ENCODE measurements at places on chromosomes 5 and 9.

DNA sequence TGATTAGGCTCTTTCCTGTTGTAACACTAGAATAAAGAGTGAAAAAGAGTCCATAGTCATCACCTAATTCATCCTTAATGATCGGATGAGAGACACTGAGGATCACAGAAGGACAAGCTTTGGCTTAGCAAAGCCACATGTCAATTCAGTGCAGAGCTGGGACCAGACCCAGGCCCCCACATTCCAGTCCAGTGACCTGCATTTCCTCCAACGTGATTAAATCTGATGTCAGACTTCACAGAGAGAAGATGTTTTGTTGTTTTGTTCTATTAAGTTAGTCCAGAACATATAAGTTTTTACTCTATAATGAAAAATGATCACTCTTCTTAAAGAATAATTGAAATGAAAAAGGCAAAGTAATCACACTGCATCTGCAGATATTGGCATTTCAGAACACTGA is 377.9 kb upstream of the PAPPA start:
- peak; percentile 2 for DNase-seq

- peak; percentile 66 for DNase-seq
Measured at GRCh38 chr5:18745042-18745987, 1111.1 kb downstream of the TAF11L14 start.

DNA sequence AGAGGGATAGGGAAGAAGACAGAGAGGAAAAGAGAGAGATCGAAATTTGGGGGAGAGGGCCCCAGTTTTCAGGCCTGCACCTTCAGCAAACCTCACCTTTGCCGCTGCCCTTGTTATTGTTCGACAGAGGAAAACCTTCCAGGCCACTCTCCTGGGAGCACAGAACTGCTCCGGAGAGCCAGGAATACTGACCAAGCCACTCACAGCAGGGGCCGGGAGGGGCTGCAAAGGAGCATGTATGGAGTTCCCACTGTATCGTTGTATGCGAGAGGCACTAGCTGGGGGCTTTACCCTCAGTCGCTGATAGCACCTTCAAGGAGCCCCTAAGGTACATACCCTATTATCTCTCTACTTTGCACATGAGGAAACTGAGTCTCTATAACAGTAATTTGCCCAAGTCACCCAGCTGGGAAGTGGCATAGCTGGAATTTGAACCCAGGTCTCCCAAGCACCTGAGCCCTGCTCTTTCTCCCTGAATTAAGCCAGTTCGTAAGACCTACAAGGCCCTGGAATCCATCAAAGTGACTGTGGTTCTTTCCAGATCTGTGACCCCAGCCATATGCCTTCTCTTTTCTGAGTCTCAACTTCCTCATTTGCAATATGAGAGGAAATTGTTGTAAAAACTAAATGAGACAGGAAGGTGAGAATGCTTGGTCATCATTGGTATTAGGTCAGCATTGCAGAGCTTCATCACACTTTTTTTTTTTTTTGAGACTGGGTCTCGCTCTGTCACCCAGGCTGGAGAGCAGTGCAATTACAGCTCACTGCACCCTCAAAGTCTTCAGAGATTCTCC is 21.0 kb upstream of the FOXE1 start:
- DNase-seq = no peak

DNA sequence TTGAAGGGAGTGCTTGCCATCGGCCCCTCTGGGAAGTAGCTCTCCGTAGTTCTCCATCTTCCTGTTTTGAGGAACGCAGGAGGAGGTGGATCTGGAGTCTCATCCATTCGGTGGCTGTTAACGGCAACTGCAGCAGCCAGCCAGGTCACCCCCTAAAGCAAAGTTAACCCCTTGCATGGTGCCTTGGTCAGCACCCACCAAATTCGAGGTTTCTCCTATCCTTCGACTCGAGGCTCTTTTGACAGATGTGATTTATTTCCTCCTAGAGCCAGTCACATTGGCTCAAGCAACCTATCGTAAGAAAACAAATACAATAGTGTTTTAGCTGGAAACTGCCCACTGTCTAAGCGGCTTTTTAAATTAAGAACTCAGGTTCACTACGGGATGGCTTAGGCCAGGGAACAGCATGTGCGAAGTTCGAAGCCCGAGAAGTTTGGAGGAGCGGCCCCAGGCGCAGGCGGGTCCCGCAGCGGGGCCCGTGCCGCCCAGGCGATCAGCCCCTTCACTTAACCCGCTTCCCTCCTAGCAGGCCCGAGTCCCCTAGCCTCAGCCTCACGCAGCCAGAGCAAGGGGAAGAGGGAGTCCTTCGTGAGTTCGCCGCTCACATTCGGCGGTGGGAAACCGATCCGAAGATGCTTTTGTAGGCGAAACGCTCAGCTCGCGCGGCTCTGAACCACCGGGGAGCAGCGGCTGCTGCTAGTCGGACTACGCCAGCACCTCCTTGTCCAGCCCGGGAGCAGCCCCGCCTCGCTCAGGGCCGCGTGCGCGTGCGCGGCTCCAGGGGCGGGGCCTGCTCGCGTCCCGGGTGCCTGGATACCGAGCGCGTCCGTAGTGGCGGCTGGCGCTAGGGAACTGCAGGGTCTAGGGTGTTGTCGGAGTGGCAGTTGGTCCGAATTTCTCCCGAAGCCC is at the start of gene ROPN1L:
Gene ROPN1L (plus strand): TSS at position 797 of the 909 bp plus-strand sequence. CDS start 289 bp downstream, outside the sequence.
- DNase-seq = no peak

GRCh38 chr9:92001244-92001643 is 51.2 kb upstream of the ROR2 start:
- DNase-seq = peak; percentile 45

GRCh38 chr5:177087398-177088005 is 787 bp downstream of the FGFR4 start:
- DNase-seq = no peak

DNA sequence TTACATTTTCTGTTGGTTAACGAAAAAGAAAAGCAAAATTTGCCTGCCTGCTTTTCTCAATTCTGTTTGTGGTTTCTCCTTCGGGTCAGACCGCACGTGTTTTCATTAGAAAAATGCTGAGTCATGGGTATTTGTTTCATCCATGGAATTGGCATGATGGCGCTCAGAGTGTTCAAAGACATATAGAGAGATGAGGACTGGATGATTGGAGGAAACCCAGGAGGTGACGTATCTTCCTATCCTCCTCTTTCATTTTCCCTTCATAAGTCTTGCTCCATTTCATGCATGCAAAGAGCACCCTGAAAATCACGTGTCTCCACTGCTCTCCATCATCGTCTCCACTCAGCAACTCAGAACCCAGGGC is 353.8 kb upstream of the WWC1 start:
- DNase-seq = no peak

- DNase-seq = peak; percentile 80
Measured at GRCh38 chr5:139294374-139295165, 1.0 kb downstream of the MATR3 start.

- DNase-seq = no peak
Measured at GRCh38 chr9:18207735-18208134, 266.2 kb upstream of the ADAMTSL1 start.

DNA sequence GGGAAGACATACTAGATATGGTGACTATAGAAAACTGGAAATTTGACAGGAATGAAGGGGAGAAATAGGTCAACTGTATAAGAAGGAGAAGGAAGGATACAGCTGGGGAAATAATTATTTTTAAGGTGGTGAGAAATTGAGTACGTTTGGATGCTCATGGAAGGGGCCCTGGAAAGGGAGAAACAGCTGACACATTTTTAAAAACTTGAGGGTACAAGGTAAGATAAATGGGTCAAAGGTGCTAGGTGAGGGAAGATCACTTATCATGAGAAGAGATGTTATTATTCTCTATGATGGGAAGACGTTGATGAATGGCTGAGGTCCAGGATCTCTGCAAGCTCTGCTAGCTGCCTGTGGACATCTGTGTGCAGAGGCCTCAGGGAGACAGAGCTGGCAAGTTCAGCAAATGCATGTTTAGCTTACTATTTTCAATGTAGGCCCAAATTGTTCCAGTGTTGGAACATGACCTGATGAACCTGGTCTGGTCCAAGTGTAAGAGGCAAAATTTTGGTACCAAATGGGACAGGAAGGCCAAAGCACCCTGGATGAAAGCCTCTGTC is 181.7 kb downstream of the MTRR start:
- DNase-seq = no peak

DNA sequence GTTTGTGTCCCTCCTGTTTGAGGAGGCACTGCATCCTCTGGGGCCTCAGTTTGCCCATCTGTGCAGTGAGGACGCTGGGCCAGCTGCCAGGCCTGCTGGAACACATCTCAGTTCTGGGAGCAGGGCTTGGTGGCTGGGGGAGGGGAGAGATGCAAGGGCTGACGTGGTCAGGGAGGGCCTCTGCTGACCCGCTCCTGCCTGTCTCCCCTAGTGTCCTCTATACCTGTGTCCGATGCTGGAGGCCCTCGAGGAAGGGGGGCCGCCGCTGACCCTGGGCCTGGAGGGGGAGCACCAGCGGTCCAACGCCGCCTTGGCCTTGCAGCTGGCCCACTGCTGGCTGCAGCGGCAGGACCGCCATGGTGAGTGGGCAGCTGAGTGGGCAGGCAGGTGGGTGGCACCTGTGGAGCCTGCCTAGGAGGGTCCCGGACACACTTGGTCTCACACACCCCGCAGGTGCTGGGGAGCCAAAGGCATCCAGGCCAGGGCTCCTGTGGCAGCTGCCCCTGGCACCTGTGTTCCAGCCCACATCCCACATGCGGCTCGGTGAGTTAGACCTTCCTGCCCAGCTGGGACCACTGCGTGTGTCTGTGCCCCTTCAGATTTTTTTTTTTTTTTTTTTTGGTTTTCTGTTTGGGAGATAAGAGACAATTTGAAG is 5.8 kb downstream of the FPGS start:
- DNase-seq = no peak

GRCh38 chr9:133861692-133862091 is 123.5 kb upstream of the SARDH start:
- DNase-seq = no peak

DNA sequence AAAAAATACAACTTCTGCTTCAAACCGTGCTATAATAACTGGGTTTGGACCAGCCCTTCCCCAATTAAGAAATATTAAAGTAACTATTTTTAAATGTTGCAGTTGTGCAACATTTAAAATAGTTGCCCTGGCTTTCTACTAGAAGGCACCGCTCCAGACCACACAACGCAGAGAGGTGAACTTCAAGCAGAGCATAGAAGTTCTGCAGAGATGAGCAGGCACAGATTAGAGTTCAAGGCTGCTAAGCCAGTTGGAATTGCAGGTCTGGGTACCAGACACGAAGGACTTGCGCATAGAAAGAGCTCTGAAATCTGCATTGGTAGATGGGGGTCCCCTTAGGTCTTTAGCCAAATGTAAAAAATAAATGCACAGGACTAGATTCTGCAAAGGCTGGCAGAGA is 58.7 kb upstream of the GALNT10 start:
- DNase-seq = no peak

Measured in RKO (cell line).